ENCODE measurements at places on chromosomes 2 and 18.
A peak's percentile ranks its signal among the peaks of the same experiment; 100 is the strongest.

DNA sequence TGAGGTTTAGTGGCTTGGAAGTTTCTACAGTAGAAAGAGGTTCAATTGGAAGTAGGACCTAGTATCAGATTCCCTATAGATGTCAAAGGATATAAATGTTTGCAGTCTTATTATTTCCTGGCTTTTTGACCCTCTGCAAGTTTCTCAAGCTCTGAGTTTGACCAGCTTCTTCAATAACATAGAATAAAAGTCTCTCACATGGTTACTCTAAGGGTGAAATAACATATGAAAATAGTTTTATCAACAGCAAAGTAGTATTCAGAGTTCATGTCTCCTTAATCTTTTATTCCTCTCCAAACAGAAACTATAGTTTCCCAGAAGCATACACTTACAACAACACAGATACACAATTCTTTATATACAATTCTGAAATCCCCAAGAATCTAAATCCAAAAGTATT lies 132.9 kb upstream of the RND3 start:
- no peak for DNase-seq

DNA sequence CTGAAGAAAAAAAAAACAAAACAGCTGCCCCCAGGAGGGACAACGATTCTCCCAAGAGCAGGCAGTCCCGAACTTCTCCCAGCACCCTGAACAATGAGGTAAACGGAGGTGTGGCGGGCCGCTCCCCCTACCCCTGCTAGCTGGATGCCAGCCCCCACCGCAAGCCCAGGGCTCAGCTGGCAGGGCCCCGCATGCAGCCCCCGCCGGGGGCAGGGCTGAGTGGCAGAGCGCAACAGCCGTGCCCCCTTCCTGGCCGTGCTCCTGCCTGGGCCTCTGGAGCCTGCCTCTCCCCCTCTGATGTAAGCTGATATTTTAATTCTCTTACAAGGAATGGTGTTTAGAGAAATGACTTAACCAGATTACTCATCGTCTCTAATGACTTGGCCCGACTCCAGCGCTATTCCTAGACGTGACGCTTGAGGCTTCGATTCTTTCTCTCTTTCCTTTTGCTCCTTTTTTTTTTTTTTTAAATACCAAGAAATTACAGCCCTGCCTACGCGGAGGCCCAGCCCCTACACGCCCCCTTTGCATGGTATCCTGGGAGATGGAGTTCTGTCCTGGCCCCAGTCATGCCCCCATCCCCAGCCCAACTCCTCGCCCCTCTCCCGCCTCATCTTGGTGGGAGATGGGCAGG lies 4.6 kb upstream of the ARID5A start:
- peak; percentile 89 for DNase-seq

- DNase-seq: no peak
Observed at GRCh38 chr18:79476918-79477571, 81.3 kb downstream of the NFATC1 start.

DNA sequence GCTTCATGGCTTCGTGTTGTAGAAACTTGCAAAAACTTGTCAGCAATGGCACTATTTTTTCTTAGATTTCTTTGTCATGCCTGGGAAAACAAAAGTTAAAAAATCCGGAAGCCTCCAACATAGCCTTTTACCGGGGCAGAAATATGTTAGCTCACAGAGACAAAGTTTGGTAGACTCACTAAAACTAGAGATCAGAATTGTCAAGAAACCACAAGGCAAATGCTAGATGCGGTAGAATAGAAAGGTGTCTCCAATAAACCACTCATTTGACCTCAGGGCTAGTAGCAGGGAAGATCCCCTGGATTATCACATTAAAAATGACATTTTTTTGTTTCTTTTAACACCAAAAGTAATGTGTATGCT lies 405 bp downstream of the CASP10 start:
- DNase-seq: no peak

DNA sequence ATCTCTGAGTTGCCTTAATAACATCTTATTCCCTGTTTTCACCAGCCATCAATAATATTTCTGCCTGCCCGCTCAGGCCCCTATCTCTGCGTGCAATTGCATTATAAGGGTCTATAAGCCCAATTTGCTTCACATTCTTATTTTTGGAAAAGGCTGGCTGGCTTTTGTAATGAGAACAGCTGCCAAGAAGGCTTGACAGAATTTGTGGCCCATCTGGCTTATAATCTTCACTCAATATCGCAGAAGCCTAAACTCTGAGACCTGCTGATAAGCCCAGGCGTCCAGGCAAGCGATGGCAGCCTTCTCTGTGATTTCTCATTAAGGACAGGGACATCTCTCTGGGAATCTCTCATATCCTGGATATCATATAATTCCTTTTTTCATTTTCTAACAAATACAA lies 1618.6 kb upstream of the CELF4 start:
- no peak for DNase-seq

GRCh38 chr2:12716032-12716281 lies 779 bp upstream of the TRIB2 start:
- peak; percentile 56 for DNase-seq

DNA sequence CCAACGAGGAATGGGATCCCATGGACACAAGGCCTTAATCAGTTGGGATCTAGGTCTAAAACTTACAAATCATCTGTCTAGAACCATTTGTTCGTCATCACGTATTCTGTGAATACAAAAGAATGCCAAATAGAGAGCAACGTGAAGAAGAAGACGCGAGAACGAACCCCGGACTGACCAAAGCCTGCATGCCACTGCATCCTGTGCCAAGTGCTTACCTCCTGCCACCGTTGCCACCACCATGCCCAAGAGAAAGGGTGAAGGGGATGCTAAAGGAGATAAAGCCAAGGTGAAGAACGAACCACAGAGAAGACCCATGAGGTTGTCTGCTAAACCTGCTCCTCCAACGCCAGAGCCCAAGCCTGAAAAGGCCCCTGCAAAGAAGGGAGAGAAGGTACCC lies 30.2 kb downstream of the ITSN2 start:
- DNase-seq: no peak

DNA sequence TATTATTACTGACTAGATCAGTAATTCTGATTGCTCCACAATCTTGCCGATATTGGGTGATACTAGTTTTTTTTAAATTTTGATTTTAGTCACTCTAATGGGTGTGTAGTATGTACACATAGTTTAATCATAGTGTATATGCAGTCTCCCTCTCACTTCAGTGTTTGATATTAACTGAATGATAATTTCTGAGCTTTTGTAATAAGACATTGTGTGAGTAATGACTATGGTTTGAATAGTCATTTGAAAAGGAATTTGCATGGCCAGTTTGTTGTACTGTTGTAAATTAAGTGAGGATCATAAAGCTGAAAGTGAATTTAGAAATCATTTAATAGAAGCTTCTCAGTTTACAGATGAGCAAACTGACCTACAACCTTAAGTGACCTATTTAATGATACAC lies 33.4 kb downstream of the USP14 start:
- DNase-seq: no peak

- no peak for DNase-seq
Observed at GRCh38 chr18:58792086-58792485, 72.6 kb upstream of the ZNF532 start.

DNA sequence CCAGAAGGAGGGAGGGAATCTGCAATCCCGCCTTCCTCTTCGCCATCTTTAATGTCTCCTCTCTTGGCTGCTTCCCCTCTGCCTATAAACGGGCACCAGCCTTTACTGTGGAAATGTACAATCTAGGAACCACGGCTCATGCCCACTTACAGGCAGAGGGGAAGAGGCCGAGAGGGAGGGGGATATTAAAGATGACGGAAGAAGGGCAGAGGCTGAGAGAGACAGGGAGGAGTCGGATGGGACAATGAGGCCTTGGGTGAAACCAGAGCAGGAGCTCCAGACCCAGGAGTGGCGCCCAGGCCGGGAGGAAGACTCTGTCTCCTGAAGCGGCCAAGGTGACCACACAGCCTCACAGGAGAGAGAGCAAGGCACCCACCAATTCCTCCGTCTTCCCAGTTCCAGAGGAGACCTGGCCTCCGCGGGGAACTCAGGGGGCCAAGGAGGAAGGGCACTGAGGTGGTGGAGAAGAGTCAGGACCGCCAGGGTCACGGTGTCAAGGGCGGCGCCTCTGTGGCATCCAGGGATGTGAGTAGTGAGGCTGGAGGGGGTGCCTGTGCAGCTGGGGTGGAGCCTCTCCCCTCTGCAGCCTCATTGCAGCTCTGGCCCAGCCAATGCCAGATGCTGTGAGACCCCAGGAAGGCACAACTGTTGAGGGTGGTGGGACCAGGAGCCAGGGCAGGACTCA lies 67.8 kb downstream of the CIB4 start:
- no peak for DNase-seq
